ENCODE measurements at places on chromosomes 4 and X.

- DNase-seq: no peak
Observed at GRCh38 chrX:136480383-136480782, 7.4 kb upstream of the BRS3 start.

- no peak for DNase-seq
Observed at GRCh38 chr4:29336861-29337260, 1383.3 kb upstream of the PCDH7 start.

DNA sequence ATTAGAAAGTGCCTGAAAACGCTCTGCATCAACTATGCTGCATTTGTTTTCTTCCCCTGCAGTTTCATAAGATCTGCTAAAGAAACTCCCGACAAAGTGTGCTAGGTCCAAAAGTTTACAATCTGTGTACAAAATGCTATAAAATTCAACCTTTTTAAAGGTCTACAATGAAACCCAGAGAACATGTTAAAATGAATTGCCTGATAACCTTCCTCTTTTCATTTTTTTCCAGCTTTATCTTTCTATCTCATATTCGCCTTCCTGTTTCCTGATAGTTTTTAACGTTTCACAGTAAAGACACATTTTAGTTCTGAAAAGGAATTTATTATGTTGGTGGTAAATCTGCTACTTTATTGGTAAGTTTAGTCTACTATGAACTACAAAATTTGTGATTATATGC lies 9.5 kb upstream of the HPGDS start:
- no peak for DNase-seq

GRCh38 chr4:98656443-98656842 lies 2.0 kb downstream of the TSPAN5 start:
- no peak for DNase-seq

GRCh38 chr4:144599621-144600020 lies 46.3 kb upstream of the HHIP start:
- no peak for DNase-seq

- DNase-seq: no peak
Observed at GRCh38 chr4:66564901-66565651, 894.8 kb upstream of the EPHA5 start.

- DNase-seq: no peak
Observed at GRCh38 chr4:181756451-181757095, 486.6 kb upstream of the TENM3 start.

- DNase-seq: no peak
Observed at GRCh38 chr4:15735536-15735935, 32.7 kb downstream of the BST1 start.

DNA sequence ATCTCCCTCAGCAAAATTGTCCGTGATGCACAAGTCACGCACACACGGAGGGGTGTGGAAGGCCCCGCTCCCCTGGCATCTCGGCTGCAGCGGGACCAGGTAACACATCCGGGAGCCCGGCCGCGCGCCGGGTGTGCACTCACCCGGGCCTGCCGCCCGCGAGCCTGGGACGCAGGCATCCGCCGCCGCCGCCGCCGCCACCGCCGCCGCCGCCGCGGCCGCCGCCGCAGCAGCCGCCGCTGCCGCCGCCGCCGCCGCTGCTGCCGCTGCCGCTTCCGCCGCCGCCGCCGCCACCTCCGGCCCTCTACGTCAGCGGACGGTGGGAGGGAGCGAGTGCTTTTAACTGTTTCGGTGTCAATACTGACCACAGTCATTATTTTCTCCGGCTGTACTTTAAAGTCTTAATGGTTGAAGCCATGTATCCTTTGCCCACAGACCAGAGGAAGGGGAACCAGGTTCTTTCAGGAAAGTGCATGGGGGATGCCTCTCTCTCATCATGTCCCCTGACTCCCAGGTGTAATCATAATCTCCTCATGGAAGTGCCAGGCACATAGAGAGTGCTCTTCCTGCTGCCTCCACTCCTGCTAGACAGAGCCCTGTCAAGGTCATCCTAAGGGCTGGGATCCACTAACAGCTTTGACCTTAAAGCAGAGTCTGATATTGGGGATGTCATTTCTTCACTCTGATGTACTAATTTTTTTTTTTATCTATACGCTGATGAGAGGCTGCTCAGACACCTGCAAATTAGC lies 38.0 kb downstream of the MAGEE2 start:
- DNase-seq: no peak

GRCh38 chrX:154030715-154031305 lies 11.1 kb upstream of the IRAK1 start:
- DNase-seq: no peak

GRCh38 chr4:153426207-153426885 lies 39.8 kb upstream of the TMEM131L start:
- DNase-seq: no peak

- DNase-seq: no peak
Observed at GRCh38 chr4:45072981-45073380, 346.6 kb upstream of the GNPDA2 start.

DNA sequence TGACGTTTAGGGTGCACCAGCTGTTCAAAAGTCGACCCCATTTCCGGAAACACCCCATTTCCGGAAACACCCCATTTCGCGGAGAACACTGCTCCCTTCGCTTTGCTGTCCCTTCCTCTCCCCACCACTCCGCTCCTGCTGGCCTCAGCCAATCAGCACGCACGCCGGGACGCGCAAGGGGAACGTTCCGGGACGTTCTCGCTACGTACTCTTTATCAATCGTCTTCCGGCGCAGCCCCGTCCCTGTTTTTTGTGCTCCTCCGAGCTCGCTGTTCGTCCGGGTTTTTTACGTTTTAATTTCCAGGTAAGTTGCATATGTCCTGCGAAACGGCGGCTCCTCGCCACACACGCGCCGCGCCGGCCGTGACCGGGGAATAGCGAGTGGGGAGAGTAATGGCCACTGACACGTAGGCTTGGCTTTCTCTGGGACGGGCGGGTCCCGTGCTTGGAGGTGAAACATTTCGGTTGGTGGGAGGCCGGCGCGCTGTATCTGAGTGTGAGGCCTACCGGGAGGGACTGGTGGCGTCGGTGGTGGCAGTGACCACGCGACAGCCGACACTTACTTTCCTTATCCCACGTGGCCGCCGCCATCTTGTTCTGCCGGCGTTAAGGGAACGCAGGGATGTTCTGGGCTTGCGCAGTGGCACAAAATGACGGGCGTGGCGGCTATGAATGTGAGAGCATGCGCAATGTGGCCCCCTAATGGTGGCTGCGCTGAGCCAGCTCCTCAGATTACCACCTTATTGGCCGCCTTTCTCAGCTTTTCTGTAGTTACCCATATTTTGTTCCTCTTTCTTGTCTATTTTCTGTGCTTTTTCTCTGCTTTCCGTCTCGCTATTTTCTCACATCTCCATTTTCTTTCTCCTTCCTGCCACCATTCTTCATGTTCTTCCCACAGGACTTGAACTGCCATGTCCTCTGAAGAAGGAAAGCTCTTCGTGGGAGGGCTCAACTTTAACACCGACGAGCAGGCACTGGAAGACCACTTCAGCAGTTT lies at the start of gene RBM3:
Gene RBM3, plus strand, starts transcription at position 215 of the 997 bp plus-strand sequence. Its CDS starts 697 bp downstream, at position 912.
- DNase-seq: peak; percentile 77

GRCh38 chrX:26783512-26784225 lies 567.7 kb downstream of the MAGEB5 start:
- no peak for DNase-seq

DNA sequence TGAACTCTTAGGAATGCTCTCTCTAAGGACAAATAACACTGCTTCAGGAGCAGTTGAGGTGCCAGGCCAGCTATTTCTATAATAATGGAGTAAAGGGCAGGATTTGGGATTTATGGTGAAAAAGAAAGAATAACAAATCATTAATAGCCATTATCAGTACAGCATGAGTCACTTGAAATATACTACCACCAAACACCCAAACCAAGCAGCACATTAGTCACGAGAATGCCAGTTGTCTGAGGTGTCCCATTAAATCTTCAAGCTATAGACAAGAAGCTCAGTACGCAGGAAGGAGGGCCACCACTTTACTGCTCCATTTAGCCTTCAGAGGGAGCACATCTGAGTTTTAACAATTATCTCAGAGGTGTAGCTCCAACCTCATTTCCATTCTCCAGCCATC lies 106.8 kb upstream of the MAGEA10 start:
- no peak for DNase-seq

- no peak for DNase-seq
Observed at GRCh38 chr4:14092741-14093140, 465.2 kb upstream of the BOD1L1 start.

GRCh38 chr4:84472154-84472553 lies 26.9 kb downstream of the NKX6-1 start:
- DNase-seq: no peak

- DNase-seq: no peak
Observed at GRCh38 chr4:113695328-113696169, 66.0 kb downstream of the CAMK2D start.

- DNase-seq: no peak
Observed at GRCh38 chrX:68503836-68504636, 5.2 kb downstream of the YIPF6 start.

DNA sequence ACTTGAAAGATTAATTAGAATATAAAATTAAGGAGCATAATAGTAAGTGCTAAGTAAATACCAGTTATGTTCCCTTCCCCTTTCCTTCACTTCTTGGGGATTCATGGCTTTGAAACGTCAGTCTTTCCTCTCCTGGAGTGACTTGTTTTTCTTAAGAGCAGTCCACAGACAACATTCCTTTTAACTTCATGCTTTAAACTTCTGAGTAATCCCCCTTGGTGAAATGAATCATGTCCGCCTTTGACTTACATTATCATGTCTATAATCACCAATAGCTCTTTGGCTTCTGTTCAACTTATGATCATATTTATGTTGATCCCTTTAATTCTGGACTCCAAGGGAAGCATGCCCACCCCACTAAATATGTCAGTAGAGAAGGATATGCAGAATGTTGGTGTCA lies 1012.1 kb upstream of the SLIT2 start:
- no peak for DNase-seq

GRCh38 chrX:79096145-79096556 lies 48.3 kb upstream of the GPR174 start:
- no peak for DNase-seq

DNA sequence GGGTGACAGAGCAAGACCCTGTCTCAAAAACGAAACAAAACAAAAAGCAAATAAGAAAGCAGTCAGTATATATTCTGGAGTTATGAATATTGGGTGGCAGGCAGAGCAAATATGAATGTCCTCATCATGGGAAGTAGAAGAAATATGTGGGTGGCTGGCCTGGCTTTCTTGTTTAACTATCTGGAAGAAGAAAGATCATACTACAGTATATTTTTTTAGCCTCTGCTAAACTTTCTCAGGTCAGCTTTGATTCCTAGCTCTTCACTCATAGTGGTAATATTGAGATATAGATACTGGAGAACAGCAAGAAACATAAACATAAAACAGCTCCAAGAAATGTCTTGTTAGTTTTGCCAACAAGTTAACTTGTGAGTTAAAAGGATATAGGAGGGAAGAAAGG lies 192.5 kb downstream of the SOWAHB start:
- no peak for DNase-seq

DNA sequence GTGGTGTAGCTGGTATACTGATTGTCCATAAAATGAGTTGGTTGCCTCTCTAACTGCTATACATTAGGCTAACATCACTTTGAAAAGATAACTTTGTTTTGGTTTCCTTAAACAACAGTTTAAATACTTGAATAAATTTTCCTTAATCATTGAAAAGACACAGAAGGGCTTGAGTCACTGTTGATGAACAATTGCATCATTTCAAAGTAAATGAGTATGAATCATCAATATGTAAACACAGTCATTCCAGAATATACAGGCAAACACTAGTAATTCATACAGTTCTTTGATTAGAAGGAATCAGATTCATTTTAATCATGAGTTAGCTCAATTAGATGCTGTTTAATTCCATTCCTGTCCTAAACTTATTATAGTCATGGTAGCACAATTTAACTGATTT lies 160.6 kb downstream of the AFF2 start:
- no peak for DNase-seq

- DNase-seq: no peak
Observed at GRCh38 chr4:73575660-73576059, 44.6 kb downstream of the RASSF6 start.

DNA sequence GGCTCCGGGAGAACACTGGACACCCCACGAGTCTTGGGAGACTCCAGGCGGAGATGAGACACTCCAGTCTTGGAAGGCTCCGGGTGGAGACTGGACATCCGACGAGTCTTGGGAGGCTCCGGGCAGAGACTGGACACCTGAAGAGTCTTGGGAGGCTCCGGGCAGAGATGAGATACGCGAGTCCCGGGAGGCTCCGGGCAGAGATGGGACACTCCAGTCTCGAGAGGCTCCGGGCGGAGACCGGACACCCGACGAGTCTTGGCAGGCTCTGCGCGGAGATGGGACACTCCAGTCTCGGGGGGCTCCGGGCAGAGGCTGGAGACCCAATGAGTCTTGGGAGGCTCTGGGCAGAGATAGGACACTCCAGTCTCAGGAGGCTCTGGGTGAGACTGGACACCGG lies 28.1 kb upstream of the LANCL3 start:
- no peak for DNase-seq

- DNase-seq: no peak
Observed at GRCh38 chr4:82422616-82423015, 7.6 kb downstream of the HNRNPDL start.

DNA sequence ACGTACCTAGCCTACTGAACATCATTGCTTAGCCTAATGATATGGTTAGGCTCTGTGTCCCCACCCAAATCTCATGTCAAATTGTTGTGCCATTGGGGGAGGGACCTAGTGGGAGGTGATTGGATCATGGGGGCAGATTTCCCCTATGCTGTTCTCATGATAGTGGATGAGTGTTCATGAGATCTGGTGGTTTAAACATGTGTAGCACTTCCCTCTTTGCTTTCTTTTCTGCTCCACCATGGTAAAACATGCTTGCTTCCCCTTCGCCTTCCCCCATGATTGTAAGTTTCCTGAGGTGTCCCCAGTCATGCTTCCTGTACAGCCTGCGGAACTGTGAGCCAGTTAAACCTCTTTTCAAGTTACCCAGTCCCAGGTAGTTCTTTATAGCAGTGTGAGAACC lies 102.6 kb downstream of the RAPGEF2 start:
- no peak for DNase-seq

- DNase-seq: no peak
Observed at GRCh38 chrX:50680990-50681389, 133.0 kb downstream of the SHROOM4 start.

DNA sequence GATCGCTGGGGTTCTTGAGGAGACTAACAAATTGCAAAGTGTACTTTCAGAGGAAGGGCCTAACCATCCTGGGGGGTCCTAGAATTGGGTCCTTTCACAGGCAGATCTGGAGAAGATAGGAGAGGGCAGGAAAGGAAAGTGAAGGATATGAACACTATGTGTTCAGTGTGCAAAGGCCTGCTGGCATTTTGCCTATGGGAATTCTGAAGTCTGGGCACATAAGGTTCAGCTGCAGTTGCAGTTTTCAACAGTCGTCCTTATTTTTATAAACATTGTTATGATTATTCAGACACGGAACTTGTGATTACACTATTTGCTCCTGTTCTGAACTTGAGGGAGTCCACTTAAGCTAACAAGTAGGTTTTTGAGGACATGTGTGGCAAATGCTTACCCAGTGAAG lies 1.3 kb upstream of the SLC25A5 start:
- no peak for DNase-seq

DNA sequence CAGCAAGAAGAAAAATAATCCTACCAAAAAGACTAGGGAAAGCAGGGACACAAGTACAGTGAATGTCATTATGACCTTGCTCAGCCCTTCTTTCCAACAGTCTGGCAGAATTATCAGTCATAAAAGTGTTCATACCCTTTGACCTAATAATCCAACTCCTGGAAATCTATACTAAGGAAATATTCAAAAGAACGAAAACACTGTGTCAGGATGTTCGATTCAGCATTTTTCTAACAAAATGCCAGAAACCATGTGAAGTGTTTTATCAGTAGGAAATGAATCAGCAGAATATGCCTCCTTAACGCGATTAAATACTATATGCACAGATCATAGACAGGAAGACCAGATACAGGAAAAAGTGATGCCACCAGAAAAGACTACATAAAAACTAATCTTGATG lies 16.2 kb upstream of the S100G start:
- DNase-seq: no peak

- no peak for DNase-seq
Observed at GRCh38 chr4:182711211-182711610, 206.0 kb downstream of the DCTD start.

Measured in caudate nucleus (tissue), 63 donors.